ENCODE measurements at places on chromosomes 7 and 10. TPM values are rescaled to one million over a fixed set of nuclear protein-coding genes. Genes with fewer than 3 reads are reported as not detected.

The ITGB8 gene
- 82.5 TPM for total RNA-seq

The DENND2A gene
- 31.7 TPM for total RNA-seq

The RSPH10B2 gene
- 0.64 TPM for total RNA-seq

The CCM2 gene
- 18.8 TPM for total RNA-seq

The OR2A12 gene
- not detected for total RNA-seq

The OR2A42 gene
- 0.45 TPM for total RNA-seq

The SRGN gene
- total RNA-seq: 12.3 TPM

The CREB3L2 gene
- total RNA-seq: 6.6 TPM

The PILRA gene
- total RNA-seq: 3.3 TPM

The LIPN gene
- not detected for total RNA-seq

The LRIT1 gene
- not detected for total RNA-seq

The JAKMIP3 gene
- 4.9 TPM for total RNA-seq

The ADK gene
- total RNA-seq: 44.1 TPM

The CALHM1 gene
- not detected for total RNA-seq

The GHRHR gene
- 4.3 TPM for total RNA-seq

The WNT8B gene
- not detected for total RNA-seq

The ENKUR gene
- 6.4 TPM for total RNA-seq

The FLNC gene
- total RNA-seq: 43.4 TPM

The ASB15 gene
- 0.64 TPM for total RNA-seq

The HGF gene
- total RNA-seq: 1.7 TPM

The SLC26A4 gene
- total RNA-seq: 0.45 TPM

The PRKG1 gene
- total RNA-seq: 58.3 TPM

The CNNM1 gene
- 6.3 TPM for total RNA-seq

The NUTM2A gene
- 1.7 TPM for total RNA-seq

The CYP26C1 gene
- 9.5 TPM for total RNA-seq

The GTF2IRD1 gene
- total RNA-seq: 20.7 TPM

The MRLN gene
- 12.2 TPM for total RNA-seq

The PGAM2 gene
- 13.0 TPM for total RNA-seq

The PDE6C gene
- total RNA-seq: not detected

The ICA1 gene
- 18.3 TPM for total RNA-seq

The ARMC3 gene
- 7.8 TPM for total RNA-seq

The MACC1 gene
- 0.18 TPM for total RNA-seq

The MGMT gene
- total RNA-seq: 16.6 TPM

The CADPS2 gene
- 83.7 TPM for total RNA-seq

The CNPY1 gene
- 19.4 TPM for total RNA-seq

The KCNMA1 gene
- 109 TPM for total RNA-seq

The SLC35B4 gene
- total RNA-seq: 24.3 TPM

The DLX5 gene
- total RNA-seq: not detected

The C1QL3 gene
- 5.2 TPM for total RNA-seq

The ANKRD30A gene
- total RNA-seq: not detected

The ZNF746 gene
- 14.1 TPM for total RNA-seq

The ARMS2 gene
- not detected for total RNA-seq

The C7orf57 gene
- 2.4 TPM for total RNA-seq

The KIF20B gene
- total RNA-seq: 10.7 TPM

The CUBN gene
- 7.8 TPM for total RNA-seq

The EBF3 gene
- 185 TPM for total RNA-seq

The DKK1 gene
- 2.0 TPM for total RNA-seq

The NXPH1 gene
- 22.4 TPM for total RNA-seq

The HOXA3 gene
- total RNA-seq: not detected
